ENCODE measurements at places on chromosomes 5 and 9.

GRCh38 chr5:170971-171800 lies 20.1 kb upstream of the LRRC14B start:
- no peak for DNase-seq

DNA sequence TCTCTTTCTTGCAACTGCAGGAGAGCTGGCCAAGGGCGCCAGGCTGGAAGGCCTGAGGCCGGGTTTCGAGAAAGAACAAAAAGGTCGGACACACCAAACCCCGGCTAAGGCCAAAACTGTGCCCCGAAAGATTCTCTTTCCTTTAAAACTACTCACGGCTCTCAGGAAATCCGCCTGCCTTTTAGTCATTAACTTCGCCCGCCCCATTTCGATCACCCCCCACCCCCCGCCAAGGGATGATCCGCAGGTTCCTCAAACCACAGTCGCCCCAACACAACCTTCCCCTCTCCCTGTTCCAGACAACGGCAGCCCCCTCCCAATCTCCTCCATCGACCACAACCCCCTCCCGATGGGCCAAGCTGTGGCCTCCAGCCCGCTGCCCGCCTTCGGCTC lies 536 bp downstream of the FEM1C start:
- DNase-seq = peak; percentile 49

DNA sequence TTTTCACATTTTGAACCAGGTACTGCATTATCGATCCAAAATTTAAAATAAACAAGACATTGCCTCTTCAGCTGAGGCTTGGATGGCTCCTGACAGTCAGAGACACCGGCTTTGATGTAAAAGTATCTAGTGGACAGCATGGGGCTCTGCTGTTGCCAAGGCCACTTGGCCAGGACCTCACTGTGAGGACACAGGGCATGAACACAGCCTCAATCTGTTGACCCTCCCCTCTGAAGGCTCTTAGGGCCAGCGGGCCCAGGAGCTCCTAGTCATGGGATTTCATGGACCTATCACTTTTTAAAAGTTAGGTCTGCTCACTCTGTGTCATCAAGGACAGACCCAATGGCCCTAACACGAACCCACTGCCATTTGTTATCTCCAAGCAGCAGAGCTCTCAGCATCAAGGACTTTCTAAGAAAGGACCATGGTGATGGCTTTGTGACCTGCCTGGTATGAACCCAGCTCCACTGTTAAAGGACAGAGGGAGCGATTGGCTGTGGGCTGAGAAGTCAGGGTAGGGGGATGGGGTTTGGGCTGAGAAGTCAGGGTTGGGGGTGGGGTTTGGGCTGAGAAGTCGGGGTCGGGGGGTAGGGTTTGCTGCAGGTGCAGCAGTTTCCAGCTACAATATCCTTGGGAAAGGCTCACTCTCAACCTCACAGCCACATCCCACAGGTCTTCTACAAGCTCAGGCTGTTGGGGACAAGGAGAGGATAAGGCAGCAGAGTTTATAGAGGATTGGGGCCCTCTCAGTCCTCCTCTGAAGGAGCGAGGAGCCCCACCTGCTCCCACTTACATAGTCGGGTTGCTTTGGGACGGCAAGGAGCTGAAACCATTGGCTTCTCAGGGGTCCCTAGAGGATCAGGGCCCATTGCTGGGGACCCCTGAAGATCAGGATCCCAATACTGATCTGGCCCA lies 146.8 kb downstream of the BARX1 start:
- no peak for DNase-seq

- no peak for DNase-seq
Observed at GRCh38 chr5:71938895-71939294, 168.4 kb upstream of the MAP1B start.

GRCh38 chr9:96071076-96071814 lies 195.8 kb downstream of the ERCC6L2 start:
- no peak for DNase-seq

- no peak for DNase-seq
Observed at GRCh38 chr5:41112486-41113455, 41.6 kb upstream of the MROH2B start.

- DNase-seq = no peak
Observed at GRCh38 chr5:163089926-163090325, 347.5 kb upstream of the CCNG1 start.

- peak; percentile 88 for DNase-seq
Observed at GRCh38 chr9:136095070-136096058, at the start of gene NACC2. Gene NACC2, minus strand, starts transcription at chr9:136095289. Its CDS starts 44,768 bp downstream, at chr9:136050521.

GRCh38 chr5:87541676-87542075 lies 128.9 kb upstream of the CCNH start:
- no peak for DNase-seq

DNA sequence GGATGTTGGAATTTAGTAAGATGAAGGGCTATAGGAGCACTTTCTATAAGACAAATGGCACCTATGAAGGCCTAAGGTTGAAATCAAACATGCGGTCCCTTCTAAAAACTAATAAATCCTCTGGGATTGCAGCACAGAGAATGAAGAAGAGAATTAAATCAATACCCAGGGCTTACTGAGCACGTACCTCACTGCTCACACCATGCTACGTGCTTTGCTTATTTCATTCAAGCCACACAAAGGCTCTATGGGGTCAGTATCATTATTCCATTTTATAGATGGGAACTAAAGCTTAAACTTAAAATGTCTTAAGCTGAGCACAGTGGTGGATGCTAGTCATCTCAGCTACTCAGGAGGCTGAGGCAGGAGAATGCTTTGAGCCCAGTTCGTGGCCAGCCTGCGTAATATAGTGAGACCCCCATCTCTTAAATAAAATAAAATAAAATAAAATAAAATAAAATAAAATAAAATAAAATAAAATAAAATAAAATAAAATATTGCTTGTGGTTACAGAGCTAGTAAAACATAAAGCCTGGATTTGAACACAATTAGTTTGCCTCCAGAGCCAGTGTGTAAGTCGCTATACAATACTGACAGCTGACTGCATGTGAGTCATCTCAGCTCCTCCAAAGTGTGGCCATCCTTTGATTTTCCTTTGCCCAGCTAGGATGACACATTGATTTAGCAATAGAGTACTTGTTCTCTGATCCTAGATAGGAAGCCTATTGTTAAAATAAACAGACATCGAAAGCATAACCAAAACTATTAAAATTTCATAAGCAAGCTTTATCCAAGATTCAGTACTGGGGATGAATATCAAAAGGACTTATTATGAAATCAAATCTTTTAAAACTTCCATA lies 20.9 kb upstream of the DPYSL3 start:
- DNase-seq = no peak

GRCh38 chr9:122562134-122562760 lies 9.3 kb downstream of the OR1N2 start:
- no peak for DNase-seq

DNA sequence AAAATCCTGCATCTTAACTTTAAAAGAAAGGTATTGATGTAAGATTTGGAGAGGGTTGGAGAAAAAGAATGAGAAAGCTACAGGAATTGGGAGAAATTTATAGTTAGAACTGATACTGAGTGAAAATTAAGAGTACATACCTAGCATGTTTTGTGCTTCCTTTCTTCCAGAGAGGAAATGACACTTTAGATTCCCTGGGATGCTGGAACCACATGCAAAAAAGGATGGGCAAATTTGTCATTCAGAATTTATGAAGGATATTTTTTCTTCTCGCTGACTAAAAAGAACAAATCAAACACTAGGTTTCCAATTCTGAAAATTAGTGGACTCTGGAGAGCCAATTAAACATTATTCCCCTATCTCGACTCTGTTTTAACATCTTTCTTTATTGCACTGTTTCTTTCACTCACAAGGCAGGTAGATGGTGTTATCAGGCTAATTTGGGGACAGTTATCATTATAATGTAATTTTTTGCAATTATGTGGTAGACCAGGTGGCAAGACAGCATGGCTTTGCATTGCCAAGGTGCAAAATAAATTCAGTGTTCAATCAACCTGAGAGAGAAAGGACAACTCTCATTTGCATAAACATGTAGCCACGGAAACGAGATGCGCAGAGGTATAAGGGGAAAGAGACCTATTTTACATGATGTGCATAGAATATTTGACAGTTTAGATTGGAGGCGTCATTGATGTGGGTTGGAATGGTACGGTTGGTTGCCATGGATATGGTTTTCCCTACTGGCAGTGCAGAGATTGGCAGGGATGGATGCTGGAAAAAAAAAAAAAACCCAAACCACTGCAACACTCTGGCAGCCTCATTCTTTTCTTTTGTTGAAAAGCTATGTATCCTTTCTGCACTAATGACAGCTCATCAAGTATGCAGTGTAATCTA lies 320.4 kb upstream of the CCNH start:
- DNase-seq = no peak

GRCh38 chr5:172002310-172002709 lies 4.1 kb downstream of the FBXW11 start:
- no peak for DNase-seq

DNA sequence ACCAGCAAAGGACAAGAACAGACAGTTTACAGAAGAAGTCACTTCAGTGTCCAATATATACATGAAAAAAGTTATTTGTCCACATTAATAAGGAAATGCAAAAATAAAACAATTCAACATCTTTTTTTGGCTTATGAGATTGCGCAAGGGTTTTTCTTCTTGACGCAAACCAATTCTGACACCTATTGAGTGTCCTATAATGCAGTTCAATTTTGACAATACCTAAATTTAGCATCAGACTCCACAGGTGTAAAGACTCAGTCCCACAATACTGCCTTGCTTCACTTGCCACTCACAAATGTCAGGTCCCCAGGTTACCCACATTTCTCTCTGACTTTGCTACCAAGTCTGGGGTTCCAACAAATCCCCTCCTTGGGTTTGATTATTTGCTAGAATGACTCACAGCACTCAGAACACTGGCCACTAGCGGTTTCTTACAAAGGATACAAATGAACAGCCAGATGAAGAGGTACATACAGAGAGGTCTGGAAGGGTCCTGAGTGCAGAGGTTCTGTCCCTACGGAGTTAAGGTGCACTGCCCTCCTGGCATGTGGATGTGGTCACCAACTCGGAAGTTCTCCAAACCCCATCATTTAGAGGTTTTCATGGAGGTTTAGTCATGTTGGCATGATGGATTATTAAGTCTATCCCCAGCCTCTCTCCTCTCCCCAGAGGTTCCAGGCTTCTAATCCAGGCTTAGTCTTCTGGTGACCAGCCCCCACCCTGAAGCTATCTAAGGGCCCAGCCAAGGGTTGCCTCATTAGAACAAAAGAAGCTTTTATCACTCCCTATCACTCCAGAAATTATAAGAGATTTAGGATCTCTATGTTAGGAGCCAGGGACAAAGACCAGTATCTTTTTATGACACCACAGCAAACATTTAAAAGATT lies 27.0 kb upstream of the SLC22A5 start:
- no peak for DNase-seq

- DNase-seq = no peak
Observed at GRCh38 chr5:178293815-178294214, 61.2 kb upstream of the PHYKPL start.

GRCh38 chr5:79954620-79955019 lies 36.4 kb downstream of the MTX3 start:
- no peak for DNase-seq

- DNase-seq = no peak
Observed at GRCh38 chr9:124013309-124014210, 2.0 kb downstream of the LHX2 start.

- no peak for DNase-seq
Observed at GRCh38 chr9:20364959-20365358, 257.3 kb downstream of the MLLT3 start.

DNA sequence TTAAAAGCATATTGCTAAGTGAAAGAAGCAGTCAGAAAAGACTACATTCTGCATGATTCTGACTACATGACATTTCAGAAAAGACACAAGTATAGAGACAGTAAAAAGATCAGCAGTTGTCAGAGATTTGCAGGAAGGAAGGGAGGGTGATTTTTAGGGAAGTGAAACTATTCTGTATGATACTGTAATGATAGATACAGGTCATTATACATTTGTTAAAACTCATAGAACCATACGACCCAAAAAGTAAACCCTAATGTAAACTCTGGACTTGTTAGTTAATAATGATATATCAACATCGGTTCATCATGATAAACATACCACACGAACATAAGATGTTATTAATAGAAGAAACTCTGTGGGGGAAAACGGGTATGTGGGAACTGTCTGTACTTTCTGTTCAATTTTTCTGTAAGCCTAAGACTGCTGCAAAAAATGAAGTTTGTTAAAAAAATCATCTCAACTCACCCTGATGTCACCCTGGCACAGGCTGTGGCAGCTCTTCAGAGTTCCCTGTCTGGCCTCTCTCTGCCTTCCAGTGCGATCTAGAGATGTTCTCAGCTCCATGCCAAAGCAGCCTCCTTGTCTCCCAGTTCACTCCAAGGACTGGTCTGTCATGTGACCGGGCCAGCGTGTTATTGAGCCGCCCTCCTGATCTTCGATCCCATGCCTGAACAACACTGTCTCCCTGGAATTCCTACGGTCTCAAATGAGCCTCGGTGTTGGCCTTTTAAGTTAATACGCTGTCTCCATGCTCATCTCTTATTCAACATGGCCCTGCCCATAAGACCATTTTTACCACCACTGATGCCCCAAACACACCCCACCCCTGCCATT lies 35.4 kb downstream of the PRLR start:
- peak; percentile 22 for DNase-seq

GRCh38 chr5:38431242-38431853 lies 125.1 kb downstream of the LIFR start:
- no peak for DNase-seq

DNA sequence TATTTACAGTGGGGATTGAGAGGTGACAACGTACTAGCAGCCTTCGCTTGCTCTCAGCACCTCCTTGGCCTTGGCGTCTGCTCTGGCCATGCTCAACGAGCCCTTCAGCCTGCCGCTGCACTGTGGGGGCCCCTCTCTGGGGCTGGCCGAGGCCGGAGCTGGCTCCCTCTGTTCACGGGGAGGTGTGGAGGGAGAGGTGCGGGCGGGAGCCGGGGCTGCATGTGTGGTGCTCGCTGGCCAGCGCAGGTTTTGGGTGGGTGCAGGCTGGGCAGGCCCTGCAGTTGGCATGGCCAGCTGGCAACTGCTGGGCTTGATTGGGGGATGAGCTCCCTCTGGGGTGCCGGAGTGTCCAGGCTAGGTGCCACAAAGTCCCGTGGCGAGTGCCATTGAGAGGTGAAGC lies 5.8 kb upstream of the DMRTA1 start:
- DNase-seq = peak; percentile 18

DNA sequence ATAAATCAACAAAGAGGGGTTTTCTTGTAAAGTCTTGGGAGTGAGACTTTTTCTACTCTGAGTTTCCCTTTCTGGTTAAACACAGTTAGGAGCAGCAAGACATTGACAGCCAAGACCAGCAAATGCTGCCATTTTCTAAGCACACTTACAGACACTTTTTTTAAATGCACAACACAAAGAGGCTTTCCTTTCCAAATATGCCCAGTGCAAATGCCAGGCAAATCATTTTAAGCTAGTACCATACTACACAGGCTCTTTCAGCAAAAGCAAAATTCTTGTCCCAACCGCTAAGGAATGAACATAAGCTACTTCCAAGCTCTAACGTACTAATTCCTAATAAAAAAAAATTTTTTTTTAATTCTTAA lies 68.2 kb downstream of the DENND1A start:
- DNase-seq = no peak

- no peak for DNase-seq
Observed at GRCh38 chr5:50824109-50824508, 157.7 kb downstream of the PARP8 start.

DNA sequence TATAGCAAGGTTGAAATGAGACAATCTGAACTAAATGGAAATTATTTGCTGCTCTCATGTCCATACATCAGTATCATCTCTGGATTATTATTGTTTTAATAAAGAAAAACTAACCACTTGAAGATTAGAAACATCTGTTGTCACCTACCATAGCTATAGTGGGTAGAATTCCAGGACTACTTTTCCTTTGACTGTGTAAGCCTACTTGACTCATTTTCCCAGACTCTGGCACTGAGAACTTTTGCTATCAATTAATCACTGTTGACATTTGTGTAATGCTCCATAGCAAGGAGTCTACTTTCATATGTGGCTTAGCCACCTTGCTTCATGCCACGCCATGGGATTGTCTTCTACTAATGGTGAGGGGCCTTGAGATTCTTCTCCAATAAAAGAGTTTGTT lies 59.9 kb upstream of the ARRDC3 start:
- no peak for DNase-seq

Measured in left ventricle myocardium superior (tissue), 1 donor.